ENCODE measurements at places on chromosomes 4 and X. TPM values are rescaled to one million over a fixed set of nuclear protein-coding genes. Genes with fewer than 3 reads are reported as not detected.

- DNase-seq, result no peak
Observed at GRCh38 chr4:10123227-10124101, 6.9 kb upstream of the WDR1 start.

DNA sequence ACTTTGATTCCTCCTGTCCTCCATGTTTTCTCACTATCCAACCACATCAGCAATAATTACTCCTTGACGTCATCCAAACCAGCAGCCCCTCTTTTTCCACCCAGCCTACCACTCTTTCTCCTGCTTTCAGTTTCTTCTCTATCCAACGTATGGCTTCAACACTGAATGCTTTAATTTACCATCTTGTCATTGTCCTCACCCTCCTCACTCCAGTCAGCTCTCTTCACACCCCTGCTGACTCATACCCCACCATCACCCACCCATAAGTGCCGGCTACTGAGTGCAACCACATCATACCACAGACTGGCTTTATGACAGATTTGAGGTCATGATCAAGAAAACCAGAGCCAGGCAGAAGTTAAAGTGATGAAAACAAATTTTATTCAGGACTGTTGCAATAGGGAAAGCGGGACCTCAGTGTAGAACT, 9.8 kb upstream of the ANXA5 start:
- DNase-seq, result no peak

GRCh38 chrX:32874839-32875238, 336.5 kb downstream of the DMD start:
- DNase-seq, result no peak

The EFHC2 gene
- 1.9 TPM for total RNA-seq

- no peak for DNase-seq
Observed at GRCh38 chrX:7285765-7286164, 137.8 kb upstream of the PUDP start.

DNA sequence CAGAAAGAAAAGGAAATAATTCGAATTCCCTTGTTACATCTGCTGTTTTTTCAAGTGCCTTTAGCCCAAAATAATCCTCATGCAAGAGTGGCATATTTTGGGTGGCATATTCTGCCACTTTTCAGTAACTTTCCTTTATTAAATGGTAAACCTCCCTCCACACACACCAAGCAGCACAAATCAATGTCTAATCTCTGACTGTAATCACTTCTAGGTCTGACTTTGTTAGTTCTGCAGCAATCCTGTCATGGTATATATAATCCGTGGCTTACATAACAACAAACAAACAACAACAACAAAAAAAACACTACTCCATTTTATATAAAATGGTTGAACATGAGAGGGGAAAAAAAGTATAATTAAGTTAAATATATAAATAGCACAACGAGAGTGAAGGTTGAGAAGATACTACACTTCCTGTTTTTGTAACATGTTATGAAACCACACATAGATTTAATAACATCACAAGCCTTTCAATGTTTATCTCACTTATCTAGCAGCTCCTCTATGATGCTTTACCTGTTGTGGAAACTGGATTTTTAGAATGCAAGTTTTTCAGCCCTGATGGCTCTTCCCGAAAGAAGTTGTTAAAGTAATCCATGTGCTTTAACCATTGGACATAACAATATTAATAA, 715.4 kb downstream of the GRXCR1 start:
- no peak for DNase-seq

DNA sequence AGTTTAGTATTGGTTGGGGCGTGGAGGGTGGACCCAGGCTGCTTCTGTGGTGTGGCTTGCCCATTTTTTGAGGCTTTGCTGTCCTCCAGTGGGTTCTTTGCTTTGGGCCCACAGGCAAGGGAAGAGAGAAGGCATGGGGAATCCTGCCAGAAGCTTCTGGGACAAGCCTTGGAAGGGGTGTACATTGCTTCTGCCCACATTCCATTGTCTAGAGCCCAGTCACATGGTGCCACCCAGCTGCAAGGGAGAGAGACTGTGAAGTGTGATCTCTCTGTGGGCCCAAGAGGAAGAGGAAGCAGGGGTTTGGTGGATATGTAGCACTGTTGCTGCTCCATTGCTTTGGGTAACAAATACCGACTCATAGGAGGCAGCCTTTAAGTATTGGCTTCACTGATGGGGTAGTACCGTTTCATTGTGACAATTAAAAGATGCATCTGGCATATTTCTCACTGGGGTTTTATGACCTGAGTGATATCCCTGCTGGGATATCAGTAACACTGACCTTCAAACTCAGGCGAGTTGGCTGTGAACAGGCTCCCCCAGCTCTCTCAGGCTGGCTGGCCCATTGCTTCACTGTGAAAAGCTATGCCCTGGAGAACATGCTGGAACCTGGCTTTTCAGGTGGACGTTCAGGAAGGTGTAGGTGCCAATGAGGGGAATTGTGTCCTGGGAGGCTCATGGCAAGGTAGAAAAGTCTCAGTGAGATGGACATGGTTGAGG, 85.9 kb downstream of the CLDN34 start:
- no peak for DNase-seq

DNA sequence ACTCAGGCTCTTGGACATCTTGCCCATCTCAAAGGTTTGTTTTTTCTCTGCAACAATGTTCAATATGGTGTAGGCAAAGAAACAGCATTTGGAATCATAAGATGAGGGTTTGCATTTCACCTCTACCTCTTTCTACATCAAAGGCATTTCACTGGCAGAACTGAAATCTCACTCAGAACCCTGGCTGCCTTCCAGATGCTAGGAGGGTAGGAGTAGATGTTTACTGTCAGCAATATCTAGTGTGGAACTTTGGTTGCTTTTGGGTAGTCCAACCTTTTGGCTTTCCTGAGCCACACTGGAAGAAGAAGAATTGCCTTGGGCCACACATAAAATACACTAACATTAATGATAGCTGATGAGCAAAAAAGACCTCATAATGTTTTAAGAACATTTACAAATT, 297.0 kb upstream of the KLF3 start:
- no peak for DNase-seq

The SSX2 gene
- not detected for total RNA-seq

DNA sequence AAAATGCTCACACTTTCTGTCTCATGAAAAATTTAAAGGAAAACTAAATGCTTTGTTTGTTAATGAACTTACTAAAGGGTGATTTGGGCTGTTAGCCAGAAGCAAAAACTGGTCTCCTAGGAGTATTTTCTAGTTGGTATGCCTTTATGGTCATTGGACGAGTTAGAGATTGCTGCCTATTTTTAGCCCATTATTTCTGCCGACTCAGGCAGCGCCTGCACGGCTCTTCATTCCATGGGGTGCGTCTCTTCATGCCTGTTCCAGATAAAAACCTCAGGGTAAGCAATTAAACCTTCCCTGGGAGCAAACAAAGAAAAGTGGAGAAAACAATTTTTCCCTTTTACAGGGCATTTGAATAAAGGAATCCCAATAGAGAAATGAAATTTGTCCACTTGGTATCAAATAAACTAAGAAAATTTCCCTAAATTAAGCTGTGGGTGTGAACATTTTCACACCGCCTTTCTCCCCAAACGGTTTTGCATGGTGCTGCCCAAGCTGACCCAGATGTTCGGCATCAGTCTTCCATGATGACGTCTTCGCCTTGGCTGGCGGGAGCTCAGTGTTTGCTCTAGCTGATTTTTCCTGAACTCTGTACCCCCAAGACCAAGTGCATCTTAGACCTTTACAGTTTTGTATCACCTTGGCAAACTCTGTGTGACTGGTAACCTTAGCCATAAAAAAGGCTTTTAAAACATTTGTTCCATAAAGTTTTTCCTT, 61.7 kb upstream of the ADGRG2 start:
- DNase-seq, result no peak

DNA sequence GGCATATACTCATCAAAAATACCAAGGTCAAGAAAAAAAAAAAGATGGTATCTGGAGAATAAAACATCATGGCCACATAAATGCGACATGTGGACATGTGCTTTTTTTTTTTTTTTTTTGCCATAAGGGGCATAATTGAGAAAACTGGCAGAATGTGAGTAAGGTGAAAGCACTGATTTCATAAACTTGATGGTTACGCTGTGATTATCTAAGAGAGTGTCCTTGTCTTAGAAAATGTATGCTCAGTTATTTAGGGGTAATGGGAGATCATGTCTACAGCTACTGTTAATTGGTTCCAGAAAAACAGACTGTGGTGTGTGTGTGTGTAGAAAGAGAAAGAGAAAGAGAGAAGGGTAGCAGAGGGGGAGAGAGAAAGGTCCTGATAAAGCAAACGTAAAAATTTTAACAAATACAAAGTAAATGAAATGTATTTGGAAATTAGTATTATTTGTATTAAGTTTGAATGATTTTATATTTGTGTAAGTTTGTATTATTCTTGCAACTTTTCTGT, 8.1 kb downstream of the DNAJB14 start:
- DNase-seq, result no peak

The CORIN gene
- total RNA-seq, result 1.6 TPM

GRCh38 chr4:114866901-114867670, 246.3 kb downstream of the NDST4 start:
- no peak for DNase-seq

GRCh38 chr4:78040431-78040830, 16.7 kb upstream of the FRAS1 start:
- no peak for DNase-seq
